Activated CD8-positive, alpha-beta memory T cell treated with anti-CD3 and anti-CD28 coated beads, Interleukin-2, amount 10 ng/mL, durations not matched to agents 7 days and 5 days (primary cell): ENCODE measurements at places on chromosomes 5 and 9. TPM values are rescaled to one million over a fixed set of nuclear protein-coding genes. Genes with fewer than 3 reads are reported as not detected.

The AQP7 gene
- total RNA-seq, result not detected

The GFM2 gene
- total RNA-seq, result 22.6 TPM

The CEP72 gene
- total RNA-seq, result 40.5 TPM

The TLE1 gene
- 0.42 TPM for total RNA-seq

The CATSPER3 gene
- 0.82 TPM for total RNA-seq

The LCN12 gene
- 0.68 TPM for total RNA-seq

The GABRB2 gene
- not detected for total RNA-seq

The IL4 gene
- total RNA-seq, result 0.53 TPM

GRCh38 chr9:4021621-4022213, 278.2 kb downstream of the GLIS3 start:
- no peak overlapping the region for H3K27ac ChIP-seq
- no peak overlapping the region for H3K4me3 ChIP-seq
- peaks cover 4% of the 10 kb centered on the region for H3K4me1 ChIP-seq

- H3K4me1 ChIP-seq, result peaks cover 6% of the 10 kb centered on the region
- no peak overlapping the region for H3K27ac ChIP-seq
- no peak for DNase-seq
- no peak overlapping the region for H3K4me3 ChIP-seq
- H3K36me3 ChIP-seq, result peaks cover 24% of the 10 kb centered on the region
Observed at GRCh38 chr9:95903398-95903797, 27.9 kb downstream of the ERCC6L2 start.

DNA sequence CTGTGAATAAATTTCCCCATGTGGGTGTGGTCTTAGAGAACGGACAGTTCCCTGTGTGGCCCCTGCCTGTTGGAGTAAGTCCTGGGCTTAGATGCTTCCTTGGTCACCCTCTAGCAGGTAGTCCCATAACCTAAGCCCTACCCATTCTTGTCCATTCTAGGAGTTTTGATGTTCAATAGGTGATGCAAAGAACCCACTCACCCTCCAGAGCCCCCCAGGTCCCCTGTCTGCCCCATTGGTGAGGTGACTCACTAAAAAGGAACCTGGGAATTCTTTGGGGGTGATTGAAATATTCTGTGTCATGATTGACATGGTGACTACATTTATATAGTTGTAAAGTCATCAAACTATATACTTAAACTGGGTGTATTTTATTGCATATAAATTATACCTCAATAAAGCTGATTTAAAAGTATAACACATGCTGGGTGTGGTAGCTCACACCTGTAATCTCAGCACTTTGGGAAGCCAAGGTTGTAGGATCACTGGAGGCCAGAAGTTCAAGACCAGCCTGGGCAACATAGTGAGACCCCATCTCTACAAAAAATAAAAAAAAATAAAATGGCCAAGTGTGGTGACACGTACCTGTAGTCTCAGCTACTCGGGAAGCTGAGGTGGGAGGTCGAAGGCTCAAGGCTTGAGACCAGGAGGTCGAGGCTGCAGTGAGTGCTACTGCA, 20.8 kb upstream of the GTF3C5 start:
- H3K27ac ChIP-seq, result no peak overlapping the region
- H3K4me1 ChIP-seq, result no peaks in the 10 kb centered on the region
- H3K27me3 ChIP-seq, result peaks cover 32% of the 10 kb centered on the region
- H3K4me3 ChIP-seq, result no peak overlapping the region

DNA sequence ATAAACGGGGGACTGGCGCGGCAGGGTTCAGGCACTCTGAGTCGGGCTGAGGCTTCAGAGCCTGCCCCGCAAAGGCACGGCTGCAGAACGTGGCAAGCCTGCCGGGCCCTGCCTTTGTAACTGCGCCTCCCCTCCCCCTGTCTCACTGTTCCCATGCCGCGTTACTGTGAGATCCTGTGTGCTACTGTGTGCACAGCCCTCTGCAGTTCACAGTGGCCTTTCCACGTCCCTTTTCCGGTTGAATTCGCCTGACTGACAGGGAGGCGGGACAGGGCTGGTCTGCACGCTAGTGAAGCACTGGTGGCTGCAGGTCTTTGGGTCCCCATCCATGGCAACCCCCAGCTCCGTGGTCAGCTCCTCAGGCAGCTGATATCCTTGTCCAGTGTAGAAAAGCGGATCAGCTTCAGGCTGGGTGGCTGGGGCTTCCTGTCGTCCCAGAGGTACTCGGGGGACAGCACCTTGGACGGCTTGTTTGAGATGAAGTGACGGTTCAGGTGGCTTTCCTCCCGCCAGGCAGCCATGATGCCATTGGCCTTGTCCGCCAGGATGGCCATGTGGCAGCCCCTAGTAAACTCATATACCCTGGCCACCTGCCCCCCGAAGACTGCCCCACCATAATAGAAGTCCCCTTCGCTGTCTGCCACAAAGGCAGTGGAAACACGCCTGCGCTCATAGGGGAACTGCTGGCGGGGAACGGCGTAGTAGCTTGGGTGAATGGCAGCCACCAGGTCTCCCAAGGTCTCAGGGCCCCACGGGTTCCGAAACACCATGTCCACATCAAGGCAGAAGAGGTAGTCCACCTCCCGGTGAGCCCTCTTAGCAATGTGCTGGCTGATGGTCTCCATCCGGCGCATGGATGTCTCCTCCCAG, 10.3 kb downstream of the GBGT1 start:
- peaks cover 2% of the 10 kb centered on the region for H3K4me1 ChIP-seq
- no peaks in the 10 kb centered on the region for H3K36me3 ChIP-seq
- H3K27ac ChIP-seq, result no peak overlapping the region
- no peak for DNase-seq
- H3K27me3 ChIP-seq, result no peaks in the 10 kb centered on the region

GRCh38 chr9:14311171-14311949, 2.6 kb downstream of the NFIB start:
- no peak for DNase-seq
- peaks cover 3% of the 10 kb centered on the region for H3K36me3 ChIP-seq

GRCh38 chr5:151258201-151258611, 5.2 kb downstream of the GM2A start:
- DNase-seq, result no peak
- H3K4me1 ChIP-seq, result peaks cover 9% of the 10 kb centered on the region
- H3K27ac ChIP-seq, result no peak overlapping the region
- no peaks in the 10 kb centered on the region for H3K27me3 ChIP-seq
- H3K4me3 ChIP-seq, result no peak overlapping the region

DNA sequence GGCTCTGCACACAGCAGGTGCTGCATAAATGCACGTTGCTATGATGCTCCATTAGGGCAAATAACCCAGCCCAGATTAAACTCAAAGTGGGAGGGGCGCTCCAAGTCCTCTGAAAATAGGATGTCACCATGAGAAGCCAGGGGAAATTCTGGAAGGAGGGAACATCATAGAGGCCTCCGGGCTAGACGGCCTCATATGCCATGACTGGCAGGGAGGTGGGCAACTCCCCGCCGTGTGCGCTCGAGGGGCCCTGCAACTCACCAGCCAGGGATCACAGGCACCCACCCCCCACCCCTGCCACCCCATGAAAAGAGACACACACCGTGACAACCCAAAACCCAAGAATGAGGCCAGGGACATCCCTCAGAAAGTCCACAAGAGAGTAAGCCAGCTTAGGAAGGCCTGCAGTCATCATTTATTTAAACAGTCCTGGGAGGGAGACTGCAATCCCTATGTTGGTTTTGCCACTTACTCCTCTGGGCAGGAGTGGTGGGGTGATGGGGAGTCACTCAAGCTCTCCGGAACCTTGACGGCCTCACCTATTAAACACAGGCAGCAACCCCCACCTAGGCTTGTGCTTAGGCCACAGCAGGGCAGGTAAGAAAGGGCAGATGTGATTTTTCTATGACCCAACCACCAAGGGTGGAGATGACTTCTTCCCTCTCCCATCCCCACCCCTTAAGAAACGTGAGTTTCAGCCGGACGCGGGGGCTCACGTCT, 4.0 kb downstream of the VAV2 start:
- peaks cover 15% of the 10 kb centered on the region for H3K27me3 ChIP-seq
- H3K4me1 ChIP-seq, result no peaks in the 10 kb centered on the region
- no peak for DNase-seq
- H3K4me3 ChIP-seq, result no peak overlapping the region

GRCh38 chr9:136910901-136911245, 24.6 kb downstream of the TRAF2 start:
- H3K36me3 ChIP-seq, result peaks cover 47% of the 10 kb centered on the region
- H3K27me3 ChIP-seq, result no peaks in the 10 kb centered on the region
- peaks cover 8% of the 10 kb centered on the region for H3K4me1 ChIP-seq
- peak overlapping the region; percentile 46 for H3K27ac ChIP-seq

DNA sequence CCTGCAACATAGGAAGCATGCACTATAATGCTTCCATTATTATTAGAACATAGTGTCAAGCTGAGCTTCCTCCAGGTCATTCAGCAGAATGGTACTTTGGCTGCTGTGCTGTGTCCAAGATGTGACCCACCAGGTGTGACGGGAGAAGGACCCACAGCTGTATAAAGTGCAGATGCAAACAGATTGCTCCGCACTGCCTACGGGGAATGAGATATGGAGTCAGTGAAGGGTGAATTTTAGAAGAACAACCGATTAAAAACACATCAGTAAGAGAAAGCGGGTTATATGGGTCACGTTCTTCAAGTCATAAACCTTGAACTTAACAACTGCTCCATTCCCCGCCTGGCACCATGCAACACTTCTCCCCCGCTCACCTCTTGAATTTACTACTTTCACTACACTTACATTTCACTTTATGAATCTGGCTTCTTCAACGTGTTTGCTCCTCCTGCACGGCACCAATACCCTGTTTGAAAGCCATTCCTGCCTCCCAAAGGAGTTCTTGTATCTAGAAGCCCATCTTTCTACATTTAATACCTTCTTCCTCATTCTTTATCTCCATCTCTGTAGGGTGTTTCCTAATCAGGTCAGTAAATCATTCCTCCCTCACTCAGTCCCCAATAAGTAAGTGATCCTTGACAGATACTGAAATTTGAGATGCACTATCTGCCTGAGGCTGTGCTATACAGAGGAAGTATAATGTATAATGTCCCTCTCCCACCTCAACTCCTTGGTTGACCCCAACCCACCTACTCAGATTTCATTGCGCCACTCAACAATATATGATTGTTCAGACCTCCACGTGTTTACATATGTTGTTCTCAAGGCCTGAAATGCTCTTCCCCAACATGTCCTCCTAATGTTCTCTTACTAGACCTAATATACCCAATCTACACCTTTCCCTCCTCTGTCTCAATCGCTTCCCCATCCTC, 25.9 kb downstream of the BRINP1 start:
- H3K27me3 ChIP-seq, result no peaks in the 10 kb centered on the region
- DNase-seq, result no peak
- no peak overlapping the region for H3K27ac ChIP-seq
- H3K36me3 ChIP-seq, result no peaks in the 10 kb centered on the region
- H3K4me1 ChIP-seq, result no peaks in the 10 kb centered on the region

DNA sequence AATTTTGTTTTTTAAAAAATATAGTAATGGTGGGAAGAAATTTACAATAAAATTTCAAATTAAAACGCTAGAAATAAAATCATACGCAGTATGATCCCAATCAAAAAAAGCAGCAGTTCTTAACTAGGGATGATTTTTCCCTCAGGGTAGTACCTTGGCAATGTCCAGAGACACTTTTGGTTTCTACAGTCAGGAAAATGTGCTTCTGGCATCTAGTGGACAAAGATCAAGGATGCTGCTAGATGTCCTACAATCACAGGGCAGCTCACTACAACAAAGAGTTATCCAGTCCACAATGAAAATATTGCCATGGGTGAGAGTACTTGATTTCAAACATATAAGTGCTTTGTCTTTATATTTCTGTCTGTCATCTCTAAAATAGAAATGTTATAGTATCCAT, 400.2 kb upstream of the SGCD start:
- H3K4me3 ChIP-seq, result no peak overlapping the region
- no peak for DNase-seq
- no peak overlapping the region for H3K27ac ChIP-seq
- peaks cover 6% of the 10 kb centered on the region for H3K27me3 ChIP-seq
- no peaks in the 10 kb centered on the region for H3K36me3 ChIP-seq

DNA sequence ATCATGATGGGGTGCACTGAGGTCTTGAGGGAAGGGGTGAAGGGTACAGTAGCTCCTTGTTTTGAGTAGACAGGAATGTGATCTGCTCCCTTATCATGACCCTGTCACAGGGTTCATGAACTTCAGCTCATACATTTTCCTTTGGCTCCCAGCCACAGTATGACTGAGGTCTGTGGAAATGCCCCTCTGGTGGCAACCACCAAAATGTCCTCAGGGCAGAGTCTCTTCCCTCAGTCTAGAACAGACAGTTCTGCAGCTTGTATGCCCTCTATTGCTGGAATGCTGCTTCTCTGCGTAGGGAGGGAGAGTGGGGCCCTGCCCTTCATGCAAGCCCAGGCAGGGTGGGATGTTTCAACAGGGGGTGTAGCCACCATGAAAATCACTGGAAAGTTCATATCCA, 53.8 kb upstream of the SNCAIP start:
- H3K27me3 ChIP-seq, result no peaks in the 10 kb centered on the region
- H3K36me3 ChIP-seq, result no peaks in the 10 kb centered on the region
- no peak overlapping the region for H3K4me3 ChIP-seq

GRCh38 chr5:109413458-109413857, 3.7 kb upstream of the PJA2 start:
- no peak for DNase-seq
- H3K36me3 ChIP-seq, result peaks cover 8% of the 10 kb centered on the region
- H3K27ac ChIP-seq, result no peak overlapping the region

DNA sequence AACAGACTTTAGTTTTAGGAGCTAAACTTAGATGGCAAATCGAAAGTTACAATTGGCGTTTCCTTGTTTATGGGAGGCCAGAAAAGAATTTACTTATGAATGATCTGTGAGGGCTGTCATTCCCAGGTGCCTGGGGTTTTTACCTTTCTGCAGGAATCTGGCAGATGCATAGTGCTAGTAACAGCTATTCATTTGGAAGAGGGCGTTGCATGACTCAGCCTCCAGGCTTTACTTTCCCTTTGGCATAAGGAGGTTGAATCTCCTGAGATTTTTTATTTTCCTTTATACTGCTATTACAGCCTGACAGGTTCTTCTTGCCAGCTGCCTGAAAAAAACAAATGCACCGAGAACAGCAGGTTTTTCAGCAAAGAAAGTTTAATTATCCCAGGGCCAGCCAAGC, 30.0 kb downstream of the CARD6 start:
- no peak overlapping the region for H3K4me3 ChIP-seq
- no peak overlapping the region for H3K27ac ChIP-seq
- peaks cover 21% of the 10 kb centered on the region for H3K27me3 ChIP-seq

- H3K27ac ChIP-seq, result peak overlapping the region; percentile 85
- no peaks in the 10 kb centered on the region for H3K27me3 ChIP-seq
- no peak for DNase-seq
Observed at GRCh38 chr5:52710310-52710971, 77.3 kb upstream of the ITGA1 start.

DNA sequence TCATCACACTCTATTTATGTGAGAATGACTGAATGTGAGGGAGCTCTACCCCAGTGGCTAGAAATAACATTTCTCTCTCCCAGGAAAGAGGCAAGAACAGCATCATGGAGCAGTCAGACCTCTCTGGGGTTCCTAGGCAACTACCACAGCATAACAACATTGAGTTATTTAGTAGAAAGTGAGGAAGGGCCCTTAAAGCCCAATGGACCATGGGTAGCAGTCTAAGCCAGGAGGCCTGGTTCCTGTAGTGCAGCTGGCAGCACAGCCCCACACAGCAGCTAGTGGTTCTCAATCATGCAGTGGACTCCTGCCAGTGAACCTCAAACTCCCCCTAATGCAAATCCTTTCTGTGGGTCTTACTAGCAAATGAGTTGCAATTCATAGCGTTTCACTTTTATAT, 55.3 kb downstream of the SPEF2 start:
- peak overlapping the region; percentile 92 for H3K27ac ChIP-seq
- DNase-seq, result peak; percentile 78
- peaks cover 57% of the 10 kb centered on the region for H3K4me1 ChIP-seq
- peaks cover 20% of the 10 kb centered on the region for H3K36me3 ChIP-seq
- H3K27me3 ChIP-seq, result no peaks in the 10 kb centered on the region
- peak overlapping the region; percentile 30 for H3K4me3 ChIP-seq

GRCh38 chr5:172188033-172188892, at the start of gene STK10:
Gene STK10, minus strand, starts transcription at chr5:172188224. Its CDS starts 182 bp downstream, at chr5:172188042.
- H3K4me1 ChIP-seq, result peaks cover 27% of the 10 kb centered on the region
- peak; percentile 94 for DNase-seq
- H3K36me3 ChIP-seq, result peaks cover 39% of the 10 kb centered on the region
- no peaks in the 10 kb centered on the region for H3K27me3 ChIP-seq
- H3K4me3 ChIP-seq, result peak within 1 kb of the TSS; percentile 94
